Aorta (tissue), 5 donors: ENCODE measurements at places on chromosomes 3 and 15. TPM values are rescaled to one million over a fixed set of nuclear protein-coding genes. Genes with fewer than 3 reads are reported as not detected.

The OCA2 gene
- total RNA-seq: 4.0 TPM

The ENTPD3 gene
- total RNA-seq: 1.6 TPM

DNA sequence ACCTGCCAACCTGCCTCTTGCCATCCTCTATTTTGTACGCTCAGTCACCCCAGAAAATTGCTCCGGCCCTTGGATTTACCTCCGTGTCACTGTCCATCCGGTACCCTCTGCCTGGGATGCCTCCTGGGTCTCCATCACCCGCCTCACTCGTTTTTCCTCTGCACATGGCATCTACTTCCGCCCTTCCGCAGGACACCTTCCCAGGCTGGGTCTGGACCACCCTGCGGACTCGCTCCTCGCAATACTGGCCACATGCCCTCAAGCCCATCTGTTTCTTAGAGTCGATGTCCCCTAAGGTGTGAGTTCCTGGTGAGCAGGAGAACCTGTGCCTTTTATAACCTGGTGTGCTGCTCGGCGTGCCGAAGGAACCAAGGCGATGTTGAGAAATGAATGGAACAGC lies 58.5 kb downstream of the APBA2 start:
- DNase-seq: peak; percentile 32

GRCh38 chr15:65762399-65762798 lies 29.7 kb downstream of the DENND4A start:
- DNase-seq: no peak

GRCh38 chr3:94167796-94168195 lies 104.9 kb downstream of the NSUN3 start:
- no peak for DNase-seq

GRCh38 chr3:150589759-150590158 lies 13.4 kb upstream of the SELENOT start:
- DNase-seq: no peak

GRCh38 chr3:129582799-129583198 lies 23.7 kb downstream of the PLXND1 start:
- no peak for DNase-seq

DNA sequence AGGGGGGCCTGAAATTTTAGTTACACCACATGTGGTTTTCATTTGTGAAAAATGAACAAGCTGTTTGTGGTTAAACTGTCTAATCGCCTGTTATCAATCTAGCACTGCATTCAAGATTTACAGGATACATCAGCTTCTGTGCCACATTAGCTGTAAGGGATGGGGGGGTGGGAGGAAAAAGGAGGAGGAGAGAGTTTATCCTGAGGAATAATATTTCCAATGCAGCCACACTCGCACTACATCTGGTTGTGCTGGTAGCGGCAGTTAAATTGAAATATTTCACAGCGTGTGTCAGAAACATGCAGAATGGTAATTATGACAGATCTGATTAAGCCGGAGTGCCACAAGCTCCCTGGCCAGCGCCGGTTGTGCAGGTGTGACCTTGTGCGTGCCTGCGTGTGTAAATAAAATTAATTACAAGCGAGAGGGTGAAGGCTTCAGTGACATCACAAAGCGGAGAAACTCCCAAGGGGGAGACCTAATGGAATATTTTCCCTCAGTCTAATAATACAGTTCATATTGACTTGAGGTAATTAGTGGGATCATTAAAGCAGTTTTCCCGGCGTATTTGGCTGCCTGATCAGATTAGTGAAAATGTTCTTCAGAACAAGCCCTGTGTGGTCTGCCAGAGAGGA lies 55.5 kb downstream of the SATB1 start:
- no peak for DNase-seq
